ENCODE measurements at places on chromosomes 7 and 10.

GRCh38 chr7:158821171-158822031 is 7.9 kb downstream of the ESYT2 start:
- peak; percentile 60 for DNase-seq

GRCh38 chr10:34145715-34146114 is 669.4 kb downstream of the PARD3 start:
- no peak for DNase-seq

DNA sequence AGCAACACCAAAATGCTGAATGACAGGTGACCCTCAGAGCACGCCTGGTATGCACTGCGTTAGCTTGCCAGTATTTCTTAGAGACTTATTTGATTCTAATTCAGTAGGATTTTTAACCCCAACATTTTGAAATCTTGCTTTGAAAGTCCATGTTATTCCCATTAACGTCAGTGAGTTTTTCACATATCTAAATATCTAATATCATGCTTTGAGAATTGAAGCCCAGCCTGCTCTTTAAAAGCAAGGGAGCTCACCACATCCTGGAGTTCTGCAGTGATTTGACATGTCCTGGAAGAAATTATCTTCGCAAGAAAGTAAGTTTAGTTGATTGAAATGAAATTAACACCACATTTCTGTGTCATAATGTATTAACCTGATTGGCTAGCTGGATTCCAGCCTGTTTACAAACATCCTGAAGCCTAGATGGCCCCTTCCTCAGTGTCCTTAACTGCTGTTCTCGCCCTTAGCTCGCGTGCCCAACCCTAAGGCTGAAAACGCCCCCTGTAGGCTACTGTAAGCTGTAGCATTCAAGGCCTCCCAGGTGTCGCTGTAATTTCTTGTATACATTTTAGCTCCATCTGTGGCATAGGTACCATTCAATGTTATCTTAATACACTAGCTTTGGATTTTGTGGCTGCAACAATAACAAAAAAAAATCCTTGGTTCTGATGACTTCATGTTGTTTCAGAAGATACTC is 191.5 kb downstream of the MGMT start:
- no peak for DNase-seq

- DNase-seq = no peak
These were observed 118.1 kb downstream of the WDR11 start for GRCh38 chr10:120969219-120969645.

DNA sequence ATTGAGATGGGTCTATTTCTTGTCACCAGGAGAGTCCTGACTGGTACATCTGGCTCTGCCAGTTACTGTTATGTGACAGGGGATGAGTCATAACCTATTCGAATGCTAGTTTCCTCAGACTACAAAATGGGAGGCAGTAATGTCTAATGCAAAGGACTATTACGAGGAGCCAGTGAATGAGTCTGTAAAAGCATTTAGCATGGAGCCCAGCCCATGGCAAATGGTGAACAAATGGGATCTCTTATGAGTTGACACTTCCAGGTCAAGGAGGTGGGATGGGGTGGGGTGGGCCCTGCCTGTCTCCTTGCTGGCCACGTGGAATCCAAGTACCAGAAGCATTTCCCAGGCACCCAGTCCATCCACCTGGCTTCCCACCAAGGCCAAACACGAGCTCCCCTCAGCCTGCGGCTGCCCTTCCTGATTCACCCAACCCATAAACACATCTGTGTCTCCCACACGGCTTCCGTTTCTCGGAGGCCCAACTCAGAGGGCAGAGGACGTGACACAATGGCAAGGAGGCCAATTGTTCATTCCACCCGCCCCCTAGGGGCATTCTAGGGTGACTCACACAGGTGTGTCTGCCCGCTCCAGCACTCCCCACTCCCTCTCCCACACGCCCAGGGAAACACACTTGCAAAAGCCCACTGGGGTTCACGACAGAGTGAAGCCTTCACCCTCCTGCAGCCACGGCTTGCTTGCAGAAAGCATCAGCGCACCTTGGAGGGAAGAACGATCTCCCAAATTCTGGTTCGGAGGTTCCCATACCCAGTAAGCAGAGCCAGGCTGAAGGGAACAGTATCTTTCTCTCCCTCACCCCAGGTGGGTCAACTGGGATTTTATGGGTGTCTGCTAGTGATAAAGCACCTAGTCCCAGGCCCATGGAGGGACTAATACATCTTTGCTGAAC is 109.8 kb downstream of the SH3PXD2A start:
- DNase-seq = peak; percentile 74

DNA sequence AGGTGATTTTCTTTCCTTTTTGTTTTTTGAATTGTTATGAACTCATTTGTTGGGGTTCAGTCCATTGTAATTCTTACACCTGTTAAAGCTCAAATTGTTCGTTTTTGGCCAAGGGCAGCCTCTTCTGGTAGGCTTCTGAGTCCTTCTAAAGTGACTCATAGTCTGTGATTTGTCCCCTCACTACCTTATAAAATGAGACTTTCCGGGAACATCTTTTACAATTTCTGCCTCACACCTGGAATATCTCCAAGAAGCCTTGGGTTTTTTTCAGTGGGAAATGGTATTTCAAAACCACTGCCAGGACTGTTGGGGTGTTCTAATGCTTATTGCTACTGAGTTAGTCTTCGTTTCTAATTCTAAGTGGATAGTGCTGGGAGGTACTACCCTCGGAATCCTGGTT is 56.7 kb downstream of the BMPR1A start:
- no peak for DNase-seq

DNA sequence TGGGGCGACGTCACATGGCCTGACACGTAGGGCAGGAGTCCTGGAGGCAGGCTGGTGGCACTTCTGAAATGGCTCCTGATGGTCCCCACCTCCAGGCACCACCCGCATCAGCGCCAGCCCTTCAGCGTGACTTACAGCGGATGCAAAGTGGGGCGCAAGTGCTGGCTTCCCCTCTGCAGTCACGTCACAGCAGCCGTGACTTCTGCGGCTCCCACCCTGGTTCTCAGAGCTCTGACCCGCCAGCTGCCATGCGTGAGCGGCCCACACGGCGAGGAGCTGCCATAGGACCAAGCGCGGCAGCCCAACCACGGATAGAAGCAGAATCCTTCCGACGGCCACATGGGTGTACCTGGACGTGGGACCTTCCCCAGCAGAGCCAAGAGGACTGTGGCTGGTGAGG is 159.0 kb downstream of the ELFN1 start:
- DNase-seq = no peak

DNA sequence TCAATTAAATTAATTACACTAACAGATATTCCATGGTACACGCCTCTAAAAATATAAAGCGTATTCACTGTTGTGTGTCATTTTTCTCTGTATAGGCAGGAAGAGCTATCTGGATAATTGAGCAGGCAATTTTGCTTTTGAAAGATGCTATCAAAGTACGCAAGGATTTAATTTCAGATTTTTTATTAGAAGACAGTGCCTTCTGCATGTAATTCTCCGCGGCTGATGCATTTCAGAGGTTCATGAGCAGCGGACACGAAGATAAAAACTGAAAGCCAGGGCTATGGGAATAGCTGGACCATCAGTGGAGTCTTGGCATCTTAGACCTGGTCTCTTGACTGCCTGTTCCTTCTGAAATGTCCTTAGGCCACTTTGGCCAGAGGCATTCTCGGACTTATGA is 35.7 kb upstream of the SDK1 start:
- DNase-seq = no peak

DNA sequence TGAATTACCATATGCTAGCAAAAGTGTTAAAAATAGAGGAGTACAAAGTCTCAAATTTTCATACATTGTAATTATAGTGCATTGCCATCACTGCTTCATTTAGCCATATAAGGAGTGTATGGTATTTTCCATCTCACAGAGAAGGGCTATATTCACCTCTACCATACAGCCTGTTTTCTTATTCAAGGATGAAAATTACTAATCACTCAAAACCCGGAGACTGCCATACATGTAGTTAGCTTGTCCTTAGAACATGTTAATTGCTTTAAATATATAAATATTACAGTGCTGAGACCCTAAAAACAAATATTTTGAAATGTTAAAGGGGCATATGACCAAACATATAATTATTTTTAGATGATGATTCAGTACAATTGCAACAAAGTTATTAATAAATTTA is 49.4 kb downstream of the CPEB3 start:
- no peak for DNase-seq

GRCh38 chr7:99320371-99320770 is 5.3 kb upstream of the ARPC1A start:
- DNase-seq = no peak

DNA sequence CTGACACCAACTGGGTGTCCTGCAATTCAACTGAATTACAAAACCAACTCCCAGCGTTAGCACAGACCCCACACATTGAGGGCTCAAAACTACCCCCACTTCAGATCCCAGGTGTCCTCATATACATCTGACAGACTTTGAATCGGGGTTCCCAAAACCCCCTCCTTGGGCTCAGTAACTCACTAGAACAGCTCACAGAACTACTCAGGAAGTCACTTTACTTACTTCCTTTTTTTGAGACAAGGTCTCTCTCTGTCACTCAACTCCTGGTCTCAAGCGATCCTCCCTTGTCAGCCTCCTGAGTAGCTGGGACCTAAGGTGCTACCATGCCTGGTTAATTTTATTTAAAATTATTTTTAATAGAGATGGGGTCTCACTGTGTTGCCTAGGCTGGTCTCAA is 456.0 kb downstream of the SDK1 start:
- no peak for DNase-seq

- no peak for DNase-seq
These were observed 1.4 kb downstream of the C10orf71 start for GRCh38 chr10:49300140-49300974.

- DNase-seq = no peak
These were observed 1014.7 kb upstream of the LRRN3 start for GRCh38 chr7:110076194-110076593.

DNA sequence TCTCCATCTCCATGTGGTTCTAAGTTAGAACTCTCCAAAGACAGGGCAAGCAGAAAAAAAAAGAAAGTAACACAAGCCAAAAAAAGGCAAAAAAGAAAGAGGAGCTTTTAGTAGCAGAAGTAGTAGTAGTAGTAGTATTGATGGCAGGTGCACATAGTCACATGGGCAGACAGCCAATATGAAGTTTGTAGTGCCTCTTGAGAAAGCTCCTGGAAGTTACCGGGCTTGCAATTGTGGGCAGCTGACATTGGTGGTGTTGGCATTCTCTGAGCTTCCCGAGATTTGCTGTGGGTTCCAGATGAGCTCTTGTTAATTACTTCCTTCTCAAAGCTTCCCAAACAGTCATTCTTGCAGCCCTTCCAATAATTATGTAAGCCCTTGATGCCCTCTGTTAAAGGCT is 1128.5 kb downstream of the TYW1 start:
- DNase-seq = no peak

DNA sequence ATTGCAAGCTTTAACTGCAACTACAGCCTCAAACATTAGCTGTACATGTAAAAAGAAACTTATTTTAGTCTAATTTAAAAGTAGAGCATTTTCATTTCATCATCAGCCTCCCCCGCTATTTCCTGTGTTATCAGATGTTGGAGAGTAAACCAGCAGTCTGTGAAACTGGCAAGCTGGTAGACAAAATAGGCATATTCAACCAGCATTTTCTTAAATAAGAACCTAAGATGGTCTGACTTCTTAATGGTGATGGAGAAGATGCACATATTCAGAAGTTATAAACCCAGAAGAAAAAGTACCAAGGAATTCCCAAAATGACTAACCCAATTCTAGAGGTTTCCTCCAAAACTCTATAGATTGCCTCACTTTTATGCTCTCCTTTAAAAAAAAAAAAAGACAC is 24.9 kb downstream of the PIK3AP1 start:
- peak; percentile 54 for DNase-seq

GRCh38 chr7:112184455-112184854 is 21.7 kb downstream of the DOCK4 start:
- DNase-seq = no peak

- DNase-seq = peak; percentile 61
These were observed 6.2 kb downstream of the C10orf105 start for GRCh38 chr10:71713135-71714030.

DNA sequence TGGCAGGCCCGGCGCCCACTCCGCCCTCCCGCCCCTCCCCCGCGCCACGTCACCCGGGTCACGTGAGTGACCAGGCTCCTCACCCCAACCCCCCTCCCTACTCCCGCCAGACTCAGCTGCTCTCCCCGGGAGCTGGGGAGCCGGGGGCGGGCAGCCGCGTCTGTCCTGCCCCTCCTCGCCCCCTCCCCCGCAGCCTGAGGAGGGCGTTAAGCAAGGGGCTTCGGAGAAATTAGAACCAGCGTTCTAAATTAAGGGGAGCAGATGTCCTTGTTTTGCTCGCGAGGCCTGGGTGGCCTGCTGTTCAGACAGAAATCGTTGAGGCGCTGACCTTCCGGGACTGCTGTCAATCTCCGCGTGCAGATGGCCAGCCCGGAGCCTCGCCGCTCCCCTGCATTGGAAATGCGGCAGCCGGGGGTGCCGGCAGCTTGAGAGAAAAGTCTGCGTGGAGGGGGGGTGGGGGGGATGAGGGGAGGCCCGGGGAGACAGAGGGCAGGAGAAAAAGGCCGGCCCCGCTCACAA is 102.2 kb upstream of the ZNF438 start:
- peak; percentile 64 for DNase-seq

GRCh38 chr7:1537535-1538412 is 7.3 kb downstream of the MAFK start:
- DNase-seq = peak; percentile 26

DNA sequence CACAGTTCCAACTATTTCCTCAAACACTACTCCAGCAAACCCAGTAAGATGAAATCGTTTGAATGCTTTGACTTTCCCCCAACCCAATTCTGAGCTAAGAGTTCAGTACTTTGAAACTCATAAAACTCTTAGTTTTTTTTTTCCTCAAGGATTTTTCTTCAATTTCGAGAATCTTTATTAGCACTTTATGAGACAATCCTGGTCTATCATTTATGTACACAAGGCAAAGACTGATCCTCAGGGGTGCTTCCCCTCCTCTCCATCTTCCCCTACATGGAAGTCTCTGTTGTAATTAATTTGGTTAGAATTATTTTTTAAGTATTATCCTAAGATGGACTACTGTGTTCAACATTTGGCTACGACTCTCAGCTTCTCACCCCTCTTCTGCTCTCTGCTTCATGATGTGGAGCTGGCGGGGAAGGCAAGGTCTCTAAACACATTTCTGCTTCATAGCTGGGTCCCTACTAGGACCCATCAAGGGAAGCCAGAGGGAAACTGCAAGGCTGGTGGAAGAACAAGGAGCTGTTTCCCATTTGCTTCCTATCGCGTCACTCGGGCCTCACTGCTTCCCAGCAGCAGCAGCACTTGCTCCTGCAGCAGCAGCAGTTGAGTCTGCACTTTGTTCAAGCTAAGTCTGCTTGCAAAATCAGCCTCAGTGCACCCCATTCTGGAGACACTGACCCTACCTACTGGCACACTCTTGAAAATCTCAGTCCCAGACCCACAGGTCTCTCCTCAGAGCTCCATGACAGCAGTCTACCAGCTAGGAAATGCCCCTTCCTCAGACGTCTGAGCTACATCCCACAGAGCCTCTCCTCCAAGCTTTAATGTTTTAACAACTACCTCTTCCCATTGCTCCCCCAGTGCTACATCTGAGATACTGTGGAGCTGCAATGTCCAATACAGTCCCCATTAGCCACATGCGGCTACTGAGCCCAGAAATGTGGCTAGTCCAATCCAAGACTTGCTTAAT is 90.0 kb downstream of the CHCHD3 start:
- no peak for DNase-seq

GRCh38 chr7:149317986-149318672 is 56.1 kb downstream of the ZNF783 start:
- peak; percentile 44 for DNase-seq

All from activated CD8-positive, alpha-beta T cell treated with anti-CD3 and anti-CD28 coated beads for 36 hours (primary cell).